Skeletal muscle cell (primary cell): ENCODE measurements at places on chromosomes 12 and 14.

DNA sequence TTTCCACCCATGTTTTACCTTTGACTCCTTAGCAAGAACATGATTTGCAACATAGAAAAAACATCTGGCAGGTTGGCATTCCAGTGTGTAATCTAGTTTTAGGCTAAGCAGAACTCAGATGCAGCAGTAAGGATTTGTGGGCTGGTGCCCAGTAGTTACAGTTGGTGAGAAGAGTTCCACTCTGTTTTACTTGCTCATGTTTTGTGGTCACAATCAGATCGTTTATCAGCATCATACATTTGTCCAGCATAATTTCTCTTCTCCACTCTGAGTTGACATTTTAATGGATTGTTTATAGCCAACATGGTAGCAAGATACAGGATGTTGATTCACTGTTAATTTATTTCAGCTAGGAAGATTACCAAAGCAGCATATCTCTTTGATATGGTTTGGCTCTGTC lies 120.0 kb downstream of the PDE6H start:
- no peak for DNase-seq

DNA sequence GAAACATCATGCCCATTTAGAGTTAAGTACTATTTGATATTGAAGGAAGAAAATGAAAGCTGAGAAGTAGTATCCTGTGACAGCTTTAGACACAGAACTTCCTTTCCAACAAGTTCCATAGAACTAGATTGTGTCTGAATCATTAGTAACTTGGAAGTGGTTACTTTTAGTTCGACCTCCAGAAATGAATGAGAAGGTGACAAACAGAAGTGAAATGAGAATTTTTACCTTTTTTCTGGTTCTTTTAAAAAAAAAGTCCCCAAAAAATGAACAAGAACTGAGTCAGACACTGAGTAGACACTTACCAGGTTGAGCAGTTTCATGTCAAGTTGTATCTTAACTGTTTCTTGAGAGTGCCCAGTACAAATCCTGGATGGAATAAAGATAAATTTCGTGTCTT lies 3.0 kb downstream of the ATP6V0A2 start:
- no peak for DNase-seq

DNA sequence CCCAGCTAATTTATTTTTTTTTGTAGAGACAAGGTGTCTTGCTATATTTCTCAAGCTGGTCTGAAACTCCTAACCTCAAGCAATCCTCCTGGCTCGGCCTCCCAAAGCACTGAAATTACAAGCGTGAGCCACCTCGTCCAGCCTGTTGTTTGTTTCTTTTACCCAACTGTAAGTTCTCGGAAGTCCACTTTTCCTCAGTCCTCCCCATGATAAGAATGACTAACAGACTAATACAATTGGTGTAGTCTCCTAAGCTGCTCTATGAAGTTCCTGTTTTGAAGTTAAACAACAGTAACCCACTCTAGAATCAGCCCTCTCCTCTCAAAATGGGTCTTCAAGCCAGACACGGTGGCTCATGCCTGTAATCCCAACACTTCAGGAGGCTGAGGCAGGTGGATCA lies 36.5 kb downstream of the HIGD1C start:
- no peak for DNase-seq

DNA sequence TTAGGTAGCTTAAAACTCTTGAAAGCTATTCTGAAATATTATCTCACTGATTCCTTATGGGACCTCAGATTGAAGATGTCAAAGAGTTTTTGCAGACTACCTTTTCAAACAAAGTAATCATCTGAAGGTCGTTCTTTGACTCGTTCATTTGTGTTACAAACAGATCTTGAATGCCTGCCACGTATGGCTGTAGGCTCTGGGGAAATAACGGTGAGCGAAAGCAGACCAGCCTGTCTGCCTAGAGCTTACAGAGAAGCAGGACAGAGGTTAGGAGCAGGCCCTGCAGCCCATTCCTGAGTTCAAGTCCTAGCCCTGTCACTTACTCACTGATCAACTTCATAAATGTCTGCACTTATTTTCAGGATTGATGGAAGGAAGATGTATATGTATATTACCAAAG lies 83.6 kb downstream of the FLRT2 start:
- no peak for DNase-seq

- no peak for DNase-seq
Measured at GRCh38 chr12:64742416-64742815, 16.8 kb downstream of the GNS start.

DNA sequence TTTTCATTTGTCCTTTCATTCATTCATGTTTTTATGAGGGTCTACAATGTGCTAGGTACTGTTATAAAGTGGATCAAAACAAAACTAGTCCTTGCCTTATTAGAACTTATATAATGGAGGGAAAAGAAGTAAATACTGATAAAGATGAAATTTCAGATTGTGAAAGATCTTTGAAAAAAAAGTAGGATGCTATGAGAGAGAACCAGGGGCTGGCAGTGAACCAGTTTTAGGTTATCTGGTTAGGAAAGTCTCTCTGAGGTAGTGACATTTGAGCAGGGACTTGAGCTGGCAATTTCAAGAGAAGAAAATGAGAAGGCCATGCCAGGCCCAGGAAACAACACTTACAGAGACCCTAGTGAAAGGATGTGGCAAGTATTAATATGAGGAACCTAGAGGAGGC lies 57.3 kb upstream of the E2F7 start:
- no peak for DNase-seq

DNA sequence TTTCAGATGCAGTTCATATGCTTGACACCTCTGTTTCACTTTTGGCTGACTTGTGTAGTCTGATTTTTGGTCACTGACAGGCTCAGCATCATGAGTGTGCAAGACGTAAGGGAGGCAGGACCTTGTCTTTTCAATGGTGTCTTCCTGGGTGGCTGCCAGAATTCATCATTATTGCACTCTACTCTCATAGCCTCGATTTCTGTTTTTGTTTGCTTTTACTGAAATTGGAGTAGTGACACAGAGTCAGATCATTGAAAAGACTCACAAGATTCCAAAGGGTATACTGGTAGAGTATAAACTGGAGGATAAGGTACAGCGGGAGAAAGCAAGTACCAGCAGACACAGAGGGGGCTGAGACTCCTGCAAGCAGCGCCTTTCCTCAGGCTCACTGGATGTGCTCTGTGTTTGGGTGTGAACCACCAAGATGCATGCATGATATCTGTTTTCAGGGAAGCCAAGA lies 126.3 kb upstream of the FGD4 start:
- peak; percentile 31 for DNase-seq

DNA sequence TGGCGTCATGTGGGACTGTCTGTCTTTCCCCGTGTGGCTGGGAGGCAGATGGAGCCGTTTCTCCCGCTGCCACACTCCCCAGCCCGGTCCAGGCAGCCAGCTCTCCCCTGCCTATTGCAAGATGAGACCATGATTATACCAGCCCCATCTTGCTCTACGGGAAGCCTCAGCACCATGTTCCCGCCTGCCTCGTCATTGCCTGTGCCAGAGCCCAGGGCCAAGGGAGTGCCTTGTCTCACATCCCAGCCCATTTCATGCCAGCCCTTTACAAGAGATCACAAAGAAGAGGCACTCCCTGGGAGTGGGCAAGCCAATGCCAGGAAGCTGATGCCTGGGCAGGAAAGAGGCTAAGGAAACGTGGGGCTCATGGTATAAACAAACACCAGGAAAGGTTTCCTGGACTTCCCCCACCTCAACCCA lies 23.9 kb downstream of the GPR68 start:
- no peak for DNase-seq

DNA sequence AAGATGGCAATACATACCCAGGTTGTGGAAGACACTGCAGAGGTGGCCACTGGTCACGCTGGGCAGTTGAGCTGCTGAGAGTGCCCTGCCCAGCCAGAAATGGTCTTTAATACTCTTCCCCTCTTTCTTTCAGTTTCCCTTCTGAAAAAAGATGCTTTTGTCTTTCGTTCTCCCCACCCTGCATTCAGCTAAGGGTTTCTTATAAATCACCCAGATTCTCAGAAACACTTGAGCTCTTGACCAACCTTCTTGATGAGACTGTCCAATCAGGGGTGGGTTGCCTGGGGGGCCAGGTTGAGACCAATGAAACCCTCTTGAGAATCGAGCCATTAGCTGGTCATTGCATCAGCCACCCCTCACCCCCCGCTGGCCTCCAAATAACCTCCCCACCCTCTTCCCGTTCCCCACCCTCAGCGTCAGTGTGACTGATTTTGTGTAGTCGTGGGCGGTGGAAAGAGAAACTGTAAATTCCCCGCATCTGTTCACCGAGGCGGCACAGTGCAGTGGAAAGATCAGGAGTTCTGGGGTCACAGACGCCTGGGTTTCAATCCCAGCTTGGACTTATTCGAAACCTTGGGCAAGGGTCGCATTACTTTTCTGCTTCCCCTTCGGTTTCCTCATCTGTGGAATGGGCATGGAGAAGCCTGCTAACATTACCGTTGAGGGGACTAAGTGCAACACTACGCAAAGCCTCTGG lies 52.3 kb downstream of the SLC25A47 start:
- peak; percentile 94 for DNase-seq

- DNase-seq, result no peak
Measured at GRCh38 chr14:80003138-80003537, 208.2 kb downstream of the DIO2 start.

DNA sequence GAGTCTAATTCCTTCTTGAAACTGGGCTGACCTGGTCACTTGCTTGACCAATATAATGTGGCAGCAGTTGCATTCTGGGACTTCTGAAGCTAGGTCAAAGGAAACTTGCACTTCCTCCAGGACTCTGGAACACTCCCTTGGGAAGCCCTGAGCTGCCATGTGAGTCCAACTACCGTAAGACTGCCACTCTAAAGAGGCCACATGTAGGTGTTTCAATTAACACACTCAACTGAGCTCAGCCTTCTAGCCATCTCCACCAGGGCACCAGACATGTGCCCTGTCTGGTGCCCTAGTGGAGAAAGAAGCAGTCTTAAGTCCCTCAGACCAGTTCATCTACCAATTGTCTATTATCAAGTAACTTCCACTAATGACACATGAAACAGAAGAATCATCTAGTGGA lies 6.1 kb upstream of the TEP1 start:
- no peak for DNase-seq

- no peak for DNase-seq
Measured at GRCh38 chr14:104665657-104666522, 23.5 kb upstream of the INF2 start.

GRCh38 chr12:51686727-51687126 lies 95.7 kb downstream of the SCN8A start:
- no peak for DNase-seq

DNA sequence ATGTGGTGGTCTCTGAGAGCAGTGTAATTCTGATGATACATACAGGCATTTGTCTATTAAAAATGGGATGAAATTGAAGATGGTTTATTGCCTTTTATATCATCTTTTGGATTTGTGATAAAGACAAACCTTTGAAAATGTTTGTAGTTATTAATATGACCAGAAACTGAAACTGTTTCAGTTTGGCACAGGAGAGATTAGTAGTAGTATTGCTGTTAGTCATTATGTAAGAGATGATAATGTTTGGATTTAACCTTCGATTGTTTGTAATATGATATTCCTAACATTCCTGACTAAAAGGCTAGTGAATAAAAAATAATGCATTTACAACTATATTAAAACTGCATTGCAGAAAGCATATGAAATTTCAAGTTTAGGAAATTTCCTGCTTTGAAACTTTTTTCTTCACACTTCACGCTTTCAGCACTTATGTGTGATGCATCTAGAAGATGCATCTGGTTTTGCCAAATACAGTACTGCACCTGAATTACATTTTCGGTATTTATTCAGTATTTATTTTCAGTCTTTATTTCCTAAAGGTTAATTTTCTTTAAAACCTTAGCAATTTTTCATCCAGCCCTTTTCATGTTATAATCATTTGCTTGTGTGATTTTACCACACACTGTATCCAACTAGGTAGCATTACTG lies 25.5 kb downstream of the ADIPOR2 start:
- DNase-seq, result no peak

DNA sequence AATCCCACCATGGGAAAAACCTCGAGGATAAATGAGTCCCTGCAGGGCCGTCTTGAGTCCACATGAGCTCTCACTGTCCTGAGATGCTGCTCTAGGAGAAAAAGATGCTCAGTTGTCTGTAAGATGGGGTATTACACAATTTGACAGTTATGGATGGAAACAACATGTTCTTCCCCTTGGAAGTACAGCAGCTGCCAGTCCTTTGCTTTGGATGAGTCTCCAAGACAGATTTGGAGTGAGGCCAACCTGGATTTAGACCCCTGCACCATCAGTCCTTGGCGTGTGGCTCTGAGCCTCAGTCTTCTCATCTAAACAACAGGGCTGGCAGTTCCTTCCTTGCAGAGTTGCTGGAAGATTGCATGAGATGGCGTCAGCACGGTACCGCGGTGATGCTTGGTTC lies 309.1 kb upstream of the FKBP4 start:
- no peak for DNase-seq

- DNase-seq, result peak; percentile 49
Measured at GRCh38 chr12:65822732-65823512, 1.4 kb upstream of the HMGA2 start.

DNA sequence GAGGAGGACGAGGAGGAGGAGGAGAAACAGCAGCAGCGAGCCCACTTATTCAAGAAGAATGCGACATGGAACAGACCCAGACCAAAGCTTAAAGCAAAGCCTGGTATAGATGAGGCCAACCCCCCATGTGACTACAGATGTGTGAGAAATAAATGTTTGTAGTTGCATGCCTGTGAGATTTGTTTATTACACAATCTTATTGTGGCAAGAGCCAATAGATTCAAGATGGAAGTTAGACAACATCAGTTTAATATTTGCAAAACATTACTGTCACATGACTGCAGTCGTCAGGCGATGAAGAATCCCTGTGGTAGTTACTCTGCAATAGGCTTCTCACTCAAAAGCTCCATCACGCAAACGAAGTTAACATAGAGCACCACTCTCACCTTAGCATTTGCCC lies 17.2 kb upstream of the SLC35F4 start:
- no peak for DNase-seq

DNA sequence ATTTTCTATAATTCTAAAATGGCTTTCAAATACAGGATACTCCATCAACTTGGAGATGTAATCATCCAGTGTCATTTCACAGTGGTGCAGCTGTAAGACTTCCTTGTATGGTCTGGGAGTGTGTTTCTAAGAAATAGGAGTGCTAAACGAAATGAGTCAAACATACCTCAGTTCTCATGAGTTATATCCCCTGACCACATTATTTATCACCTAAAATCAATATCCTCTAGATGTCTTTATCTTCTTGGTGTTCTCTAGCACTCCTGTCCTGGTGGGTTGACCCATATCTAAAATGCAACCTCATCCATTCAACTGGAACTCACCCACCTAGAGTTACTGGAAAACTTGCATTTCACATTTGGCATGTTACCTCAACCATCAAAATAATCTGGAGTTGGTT lies 33.2 kb downstream of the TMEM30B start:
- peak; percentile 67 for DNase-seq

- no peak for DNase-seq
Measured at GRCh38 chr14:82642425-82642824, 1108.8 kb upstream of the SEL1L start.

GRCh38 chr12:47773062-47773857 lies at the start of gene SLC48A1:
TSS of gene SLC48A1 (plus strand) at chr12:47773238. CDS start at chr12:47773305, 67 bp downstream.
- DNase-seq, result no peak

- no peak for DNase-seq
Measured at GRCh38 chr12:51346581-51346980, at the start of gene CELA1. TSS of gene CELA1 (minus strand) at chr12:51346679. CDS start at chr12:51346638, 41 bp downstream.

DNA sequence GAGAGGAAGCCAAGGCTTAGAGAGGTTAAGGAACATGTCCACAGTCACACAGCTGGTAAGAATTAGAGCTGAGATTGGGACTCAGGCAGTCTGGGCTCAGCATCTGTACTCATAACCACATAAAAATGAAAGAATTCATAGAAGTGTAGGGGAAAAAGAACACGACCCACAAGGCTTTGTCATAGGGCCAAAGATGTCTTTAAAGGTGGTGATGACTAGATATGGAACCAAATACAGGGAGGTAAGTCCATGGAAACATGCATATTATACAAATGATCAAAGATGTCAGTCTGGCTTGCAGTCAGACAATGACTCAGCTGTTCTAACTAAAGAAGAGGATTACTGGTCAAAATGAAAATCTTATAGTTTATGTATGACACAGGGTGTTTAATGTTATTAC lies 7.2 kb upstream of the SSPN start:
- DNase-seq, result peak; percentile 49
